Endodermal cell (in vitro differentiated cells): ENCODE measurements at places on chromosomes 7 and 10. TPM values are rescaled to one million over a fixed set of nuclear protein-coding genes. Genes with fewer than 3 reads are reported as not detected.

The PAPSS2 gene
- 20.2 and 23.2 TPM in 2 replicates for total RNA-seq

The KLF6 gene
- 57.0 to 97.3 TPM (median 59.0 TPM) in 3 replicates for total RNA-seq

The SNCG gene
- total RNA-seq, result 0.54 to 0.97 TPM (median 0.60 TPM) in 3 replicates

The ZNF488 gene
- total RNA-seq, result 1.2 and 2.5 TPM in 2 replicates

The MRM2 gene
- 15.2 to 38.9 TPM (median 38.6 TPM) in 3 replicates for total RNA-seq

The CDK14 gene
- total RNA-seq, result 8.7 and 11.4 TPM in 2 replicates

The CFAP43 gene
- total RNA-seq, result 2.5 and 2.6 TPM in 2 replicates

The GGCT gene
- 46.4 and 54.1 TPM in 2 replicates for total RNA-seq

The IQUB gene
- total RNA-seq, result 1.5 to 2.1 TPM (median 1.6 TPM) in 3 replicates

The TNS3 gene
- 27.4 and 38.5 TPM in 2 replicates for total RNA-seq

The CTTNBP2 gene
- total RNA-seq, result 3.8 to 6.5 TPM (median 4.4 TPM) in 3 replicates

The CPN1 gene
- total RNA-seq, result 0.31 to 0.71 TPM (median 0.61 TPM) in 3 replicates

The MPP7 gene
- total RNA-seq, result 2.6 to 7.7 TPM (median 6.4 TPM) in 3 replicates

The RBM20 gene
- total RNA-seq, result 7.0 to 16.0 TPM (median 7.7 TPM) in 3 replicates

The CNPY1 gene
- total RNA-seq, result not detected in 2 replicates

The OR2A12 gene
- total RNA-seq, result not detected in 2 replicates

The SFXN4 gene
- total RNA-seq, result 18.3 and 20.0 TPM in 2 replicates
